ENCODE measurements at places on chromosomes 16 and 17.

GRCh38 chr16:50635505-50636392 is 45.4 kb downstream of the SNX20 start:
- DNase-seq, result no peak

DNA sequence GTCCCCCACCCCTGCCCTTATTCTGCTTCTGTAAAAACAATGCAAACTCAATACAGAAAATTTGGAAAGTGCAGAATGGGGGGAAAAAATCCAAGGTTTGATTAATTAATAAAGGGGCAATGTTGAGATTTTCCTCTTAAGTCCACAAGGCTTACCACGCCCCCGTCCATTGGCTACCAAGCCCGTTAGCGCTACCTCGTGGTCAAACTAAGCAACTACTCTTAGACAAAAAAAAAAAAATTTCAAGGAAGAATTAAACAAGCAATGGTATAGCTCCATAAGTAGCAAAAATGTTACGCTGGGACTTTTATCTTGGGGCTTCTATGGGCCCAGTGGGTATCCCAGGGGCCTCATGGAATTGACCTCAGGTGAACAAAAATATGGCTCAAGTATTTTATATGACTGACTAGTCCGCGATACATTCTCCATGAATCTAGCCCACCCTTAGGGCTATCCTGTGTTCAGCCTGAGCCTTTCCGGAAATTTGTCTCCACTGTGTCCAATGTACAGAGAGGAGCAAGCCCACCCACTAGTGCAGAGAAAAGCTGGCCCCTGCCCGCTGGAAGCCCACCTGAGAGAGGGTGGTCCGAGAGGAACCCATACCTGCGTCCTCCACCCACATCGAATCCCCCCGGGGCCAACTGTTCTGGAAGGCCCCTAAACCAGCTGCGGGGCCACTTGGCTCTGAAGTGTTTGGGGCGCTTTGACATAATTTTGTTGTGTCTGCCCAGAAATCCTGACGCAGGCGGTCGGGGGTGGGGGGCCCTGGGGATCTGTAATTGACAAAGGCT is 19.1 kb upstream of the TEX2 start:
- no peak for DNase-seq

- DNase-seq, result no peak
Observed at GRCh38 chr17:60333628-60334031, 58.3 kb downstream of the USP32 start.

DNA sequence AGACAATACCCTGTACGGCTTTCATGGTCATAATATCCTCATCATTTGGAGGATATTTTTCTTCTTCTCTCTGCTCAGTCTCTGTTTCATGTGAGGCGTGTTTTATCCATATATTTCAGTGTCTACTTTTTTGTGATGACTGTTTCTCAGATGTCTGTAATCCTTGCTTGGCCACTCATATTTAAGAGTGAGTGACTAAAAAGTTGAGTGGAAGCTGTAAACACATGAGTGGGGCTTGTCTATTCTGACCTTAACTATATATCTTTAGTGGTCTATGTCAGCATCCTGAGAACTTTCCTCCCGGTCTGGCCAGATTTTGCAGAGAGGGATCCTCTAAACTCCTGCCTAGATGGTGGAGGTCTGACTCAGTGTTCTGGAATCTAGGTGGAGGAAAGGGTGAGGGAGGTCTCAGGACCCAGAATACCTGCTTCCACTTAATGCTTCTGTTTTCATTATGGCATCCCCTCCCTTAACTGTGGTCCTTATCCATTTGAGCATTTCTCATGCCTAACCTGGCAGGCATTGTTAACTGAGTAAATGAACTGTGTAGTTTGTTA is 6.0 kb downstream of the DDX19B start:
- DNase-seq, result no peak

DNA sequence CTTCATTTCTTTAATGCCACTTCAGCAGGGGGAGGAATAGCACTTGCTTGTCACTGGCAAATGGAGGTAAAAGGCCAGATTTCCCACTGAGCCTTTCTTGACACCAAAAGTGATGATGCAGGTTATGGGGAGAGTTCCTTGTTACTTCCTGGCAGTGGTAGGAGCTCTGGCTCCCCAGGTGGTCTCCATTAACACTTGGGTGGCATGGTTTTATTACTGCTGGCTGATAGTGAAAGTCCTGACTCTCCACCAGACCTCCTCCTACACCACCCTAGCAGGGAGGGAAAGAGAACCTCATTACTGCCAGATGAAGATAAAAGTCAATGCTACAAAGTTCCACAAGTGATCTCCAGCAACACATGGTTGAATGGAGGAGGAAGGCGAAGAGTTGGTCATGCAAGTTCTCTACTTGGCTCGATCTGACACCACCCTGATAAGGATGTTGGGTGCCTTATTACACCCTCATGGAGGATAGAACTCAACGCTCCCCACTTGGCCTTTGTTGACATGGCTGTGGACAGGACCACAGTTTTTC is 152.7 kb upstream of the GNAO1 start:
- no peak for DNase-seq

DNA sequence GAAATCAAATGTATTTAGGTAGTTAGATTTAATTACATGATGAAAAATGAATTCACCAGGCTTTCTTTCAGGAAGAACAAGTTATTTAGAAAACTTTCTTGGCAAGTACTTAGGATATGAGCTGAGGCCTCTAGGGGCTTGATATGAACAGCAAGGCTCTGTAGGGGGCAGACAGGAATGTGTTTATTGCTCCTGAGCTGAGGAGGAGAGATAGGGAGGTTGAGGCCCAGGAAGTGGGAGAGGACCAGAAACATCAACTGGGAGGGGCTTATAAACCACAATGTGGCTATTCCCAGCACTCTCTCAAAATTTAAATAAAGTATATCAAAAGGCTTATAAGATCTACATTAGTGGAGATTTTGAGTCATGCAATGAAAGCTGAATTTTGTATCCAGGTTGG is 154.0 kb upstream of the MAF start:
- DNase-seq, result no peak

- DNase-seq, result no peak
Observed at GRCh38 chr17:7312432-7313087, 2.6 kb downstream of the GPS2 start.

DNA sequence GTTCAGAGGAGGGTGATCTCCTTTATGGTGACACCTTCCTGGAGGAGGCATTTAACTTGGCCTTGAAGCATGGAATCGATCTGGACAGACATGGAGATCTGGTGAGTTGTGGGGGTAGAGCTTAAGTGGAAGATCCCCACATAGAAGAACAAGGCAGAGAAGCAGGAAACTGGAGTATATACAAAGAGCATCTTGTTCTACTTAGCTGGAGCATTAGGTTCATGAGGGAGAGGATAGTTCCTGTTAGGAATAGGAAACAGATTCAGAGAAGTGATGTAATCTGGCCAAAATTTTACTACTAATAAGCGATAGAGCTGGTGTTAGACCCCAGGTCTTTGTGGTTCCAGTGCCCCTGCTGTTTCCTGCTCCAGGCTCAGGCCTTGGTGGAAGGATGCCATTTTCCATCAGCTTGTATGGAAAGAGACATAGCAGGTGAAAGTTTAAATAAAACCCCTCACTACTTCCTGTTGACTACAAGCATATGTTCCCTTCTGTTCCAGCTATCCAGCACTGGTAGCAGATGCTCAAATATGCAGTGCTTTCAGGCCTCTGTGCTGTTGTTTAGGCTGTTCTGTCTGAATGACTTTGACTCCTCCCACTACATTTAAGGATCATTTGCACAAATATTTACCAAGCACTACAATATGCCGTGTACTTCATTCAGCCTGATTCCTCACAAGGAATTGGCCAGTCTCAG is 9.4 kb downstream of the RPAIN start:
- no peak for DNase-seq

GRCh38 chr16:23567602-23568001 is 10.1 kb downstream of the UBFD1 start:
- DNase-seq, result no peak

- no peak for DNase-seq
Observed at GRCh38 chr17:10051112-10051511, 146.0 kb upstream of the RCVRN start.

DNA sequence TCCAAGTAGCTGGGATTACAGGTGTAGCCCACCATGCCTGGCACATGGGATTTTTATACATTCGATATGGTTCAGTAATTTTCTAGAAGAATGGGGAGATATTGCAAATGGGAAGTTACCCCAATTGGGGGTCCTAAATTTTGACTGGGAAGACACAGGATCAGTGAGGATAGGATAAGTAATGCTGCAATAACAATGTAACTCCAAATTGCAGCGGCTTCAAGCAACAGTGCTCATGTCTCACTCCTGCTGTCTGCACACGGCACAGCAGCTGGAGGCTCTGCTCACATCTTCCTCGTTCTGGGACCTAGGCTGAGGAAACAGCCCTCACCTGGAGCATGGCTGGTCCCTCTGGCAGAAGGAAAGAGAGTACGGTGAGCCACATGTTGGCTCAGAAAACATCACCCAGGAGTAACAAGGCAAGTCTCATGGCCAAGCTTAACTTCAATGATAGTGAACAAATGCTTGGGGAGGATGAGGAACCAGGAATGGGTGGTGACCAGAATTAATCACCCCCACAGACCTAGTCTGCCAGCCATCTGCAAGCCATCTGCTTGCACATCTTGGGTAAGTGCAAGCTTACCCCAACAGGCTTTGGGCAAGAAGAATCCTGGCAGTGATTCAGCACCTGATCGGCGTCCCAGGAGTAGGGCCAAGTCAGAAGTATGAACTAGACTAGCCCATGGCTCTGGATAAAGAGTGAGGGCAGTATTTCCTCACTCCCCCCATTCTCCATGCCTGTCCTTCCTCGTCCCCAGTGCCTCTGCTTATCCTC is 229.2 kb downstream of the COPRS start:
- no peak for DNase-seq

DNA sequence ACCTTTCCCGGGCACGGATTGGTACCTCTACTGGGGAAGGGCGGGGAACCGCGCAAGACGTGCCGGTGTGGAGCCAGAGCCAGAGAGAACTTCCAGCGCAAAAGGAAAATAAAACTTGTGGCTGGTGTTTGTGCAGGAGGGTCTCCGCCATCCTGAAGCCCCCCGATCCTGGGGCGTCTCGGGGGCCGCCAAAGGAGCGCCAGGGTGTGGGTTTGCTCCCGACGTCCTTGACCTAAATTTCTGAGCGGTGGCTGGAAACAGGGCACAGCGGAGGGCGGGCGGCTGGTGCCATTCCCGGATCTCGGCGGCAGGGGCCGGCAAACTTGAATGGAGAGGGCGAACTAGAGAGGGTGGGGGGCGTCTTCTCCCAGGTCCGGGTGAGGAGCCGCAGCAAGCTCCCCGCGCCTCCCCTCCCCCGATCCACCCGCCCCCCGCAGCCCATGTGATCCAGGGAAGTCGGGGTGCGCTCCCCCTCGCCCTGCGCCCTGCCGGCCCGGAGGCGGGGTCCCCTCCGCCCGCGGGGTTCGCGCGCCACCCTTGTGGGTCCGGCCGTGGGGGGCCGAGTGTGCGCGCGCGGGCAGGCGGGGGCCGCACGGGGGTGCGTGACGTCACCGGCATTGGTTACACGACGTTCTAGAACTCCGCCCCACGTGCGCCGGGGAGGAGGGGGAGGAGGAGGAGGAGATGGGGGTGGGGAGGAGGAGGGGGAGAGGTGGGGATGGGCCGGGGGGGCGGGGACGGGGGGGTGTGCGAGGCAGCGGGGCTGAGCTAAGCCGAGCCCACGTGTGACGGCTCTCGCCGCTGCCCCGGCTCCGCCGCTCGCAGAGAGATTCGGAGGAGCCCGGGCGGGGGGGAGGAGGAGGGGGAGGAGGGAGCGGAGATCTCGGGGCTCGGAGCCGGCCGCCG is at the start of gene MSI2:
MSI2 (plus strand) TSS at position 748 of the 906 bp plus-strand sequence. CDS start 220 bp downstream, outside the sequence.
- DNase-seq, result peak; percentile 92

GRCh38 chr16:11386791-11387546 is 41.7 kb downstream of the RMI2 start:
- no peak for DNase-seq

GRCh38 chr16:2751577-2752034 is 832 bp upstream of the SRRM2 start:
- no peak for DNase-seq

GRCh38 chr16:50381679-50382440 is 13.1 kb upstream of the BRD7 start:
- no peak for DNase-seq

All from activated naive CD8-positive, alpha-beta T cell treated with anti-CD3 and anti-CD28 coated beads, Interleukin-2, amount 10 ng/mL, durations not matched to agents 7 days and 5 days (primary cell).